ENCODE measurements at places on chromosomes 11 and 22.
A peak's percentile ranks its signal among the peaks of the same experiment; 100 is the strongest.

DNA sequence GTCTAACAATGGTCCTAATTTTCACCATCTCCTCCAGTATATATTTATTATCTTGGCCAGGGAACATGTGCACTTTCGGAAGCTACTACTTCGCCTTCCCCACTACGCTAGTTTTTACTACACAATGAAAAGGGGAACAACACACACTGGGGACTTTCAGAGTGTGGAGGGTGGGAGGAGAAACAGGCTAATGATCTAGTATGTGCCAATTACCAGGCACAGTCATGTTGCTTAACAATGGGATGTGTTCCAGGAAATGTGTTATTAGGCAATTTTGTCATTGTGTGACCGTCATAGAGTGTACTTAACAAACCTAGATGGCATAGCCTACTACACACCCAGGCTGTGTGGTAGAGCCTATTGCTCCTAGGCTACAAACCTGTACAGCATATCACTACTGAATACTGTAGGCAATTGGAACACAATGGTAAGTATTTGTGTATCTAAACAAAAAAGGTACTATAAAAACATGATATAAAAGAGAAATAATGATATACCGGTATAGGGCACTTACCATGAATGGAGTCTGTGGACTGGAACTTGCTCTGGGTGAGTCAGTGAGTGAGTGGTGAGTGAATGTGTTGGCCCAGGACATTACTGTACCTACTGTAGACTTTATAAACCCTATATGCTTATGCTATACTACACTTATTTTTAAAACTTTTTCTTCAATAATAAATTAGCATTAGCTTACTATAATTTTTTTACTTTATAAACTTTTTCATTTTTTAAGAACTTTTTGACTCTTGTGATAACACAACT, 20.1 kb upstream of the CUL5 start:
- no peaks in the 10 kb centered on the region for H3K27me3 ChIP-seq
- no peak overlapping the region for H3K27ac ChIP-seq
- DNase-seq, result peak; percentile 7
- no peak overlapping the region for H3K4me3 ChIP-seq
- no peaks in the 10 kb centered on the region for H3K36me3 ChIP-seq
- H3K4me1 ChIP-seq, result no peaks in the 10 kb centered on the region

GRCh38 chr11:77397631-77398030, 76.3 kb downstream of the PAK1 start:
- no peak overlapping the region for H3K4me3 ChIP-seq
- H3K36me3 ChIP-seq, result no peaks in the 10 kb centered on the region
- H3K27me3 ChIP-seq, result no peaks in the 10 kb centered on the region
- no peak for DNase-seq
- H3K4me1 ChIP-seq, result no peaks in the 10 kb centered on the region

GRCh38 chr11:123103326-123103980, 41.5 kb upstream of the HSPA8 start:
- peaks cover 13% of the 10 kb centered on the region for H3K4me1 ChIP-seq
- no peak overlapping the region for H3K4me3 ChIP-seq
- no peak overlapping the region for H3K27ac ChIP-seq
- DNase-seq, result peak; percentile 80

GRCh38 chr11:41449483-41450050, 9.9 kb downstream of the LRRC4C start:
- H3K4me3 ChIP-seq, result no peak overlapping the region
- H3K4me1 ChIP-seq, result no peaks in the 10 kb centered on the region
- no peak for DNase-seq
- H3K27ac ChIP-seq, result no peak overlapping the region
- H3K27me3 ChIP-seq, result no peaks in the 10 kb centered on the region
- no peaks in the 10 kb centered on the region for H3K36me3 ChIP-seq

DNA sequence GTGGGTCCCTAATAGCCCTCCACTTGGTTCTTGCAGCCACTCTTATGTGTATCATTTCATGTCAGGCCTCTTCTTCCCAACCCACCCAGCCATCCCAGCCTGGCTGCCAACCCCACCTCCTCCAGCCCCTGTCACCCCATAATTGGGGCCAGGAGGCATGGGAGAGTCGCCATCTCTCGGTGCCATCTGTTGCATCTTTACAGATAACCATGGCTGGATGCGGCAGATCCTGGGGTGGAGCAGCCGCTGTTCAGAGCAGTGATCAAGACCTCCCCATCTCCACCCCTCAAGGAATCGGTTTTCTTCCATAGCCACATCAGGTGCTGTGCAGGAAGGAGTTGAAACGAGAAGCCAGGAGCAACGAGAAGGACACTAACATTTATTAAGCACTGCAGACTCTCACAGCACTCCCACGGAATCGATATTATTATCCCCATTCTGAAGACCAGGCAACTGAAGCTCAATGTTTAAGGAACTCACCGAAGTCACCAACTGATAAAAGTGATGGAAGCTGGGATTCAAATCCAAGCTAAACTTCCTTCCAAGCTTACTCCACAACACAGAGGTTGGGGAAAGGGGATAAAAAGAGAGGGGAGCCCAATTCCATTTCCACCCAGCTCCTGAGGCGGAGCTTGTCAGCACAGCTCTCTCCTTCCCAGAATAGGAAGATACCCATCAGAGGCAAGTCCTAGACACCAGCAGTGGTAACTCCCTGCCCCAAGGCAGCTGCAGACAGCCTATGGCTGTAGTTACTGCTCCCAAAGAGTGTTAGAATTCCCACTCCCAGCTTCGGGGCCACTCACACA, 2.7 kb downstream of the SLC43A1 start:
- H3K4me3 ChIP-seq, result no peak overlapping the region
- no peaks in the 10 kb centered on the region for H3K36me3 ChIP-seq
- DNase-seq, result no peak
- H3K4me1 ChIP-seq, result peaks cover 21% of the 10 kb centered on the region

- no peak overlapping the region for H3K4me3 ChIP-seq
- no peak overlapping the region for H3K27ac ChIP-seq
- no peaks in the 10 kb centered on the region for H3K4me1 ChIP-seq
- H3K36me3 ChIP-seq, result no peaks in the 10 kb centered on the region
- DNase-seq, result no peak
Observed at GRCh38 chr11:28043930-28044709, 63.8 kb downstream of the KIF18A start.

GRCh38 chr22:32967386-32968101, 90.6 kb downstream of the SYN3 start:
- no peaks in the 10 kb centered on the region for H3K27me3 ChIP-seq
- no peak for DNase-seq
- no peak overlapping the region for H3K4me3 ChIP-seq
- no peaks in the 10 kb centered on the region for H3K4me1 ChIP-seq
- no peaks in the 10 kb centered on the region for H3K36me3 ChIP-seq
- H3K27ac ChIP-seq, result no peak overlapping the region

GRCh38 chr11:107750313-107750712, 38.5 kb upstream of the SLN start:
- no peak overlapping the region for H3K4me3 ChIP-seq
- no peak overlapping the region for H3K27ac ChIP-seq
- H3K36me3 ChIP-seq, result no peaks in the 10 kb centered on the region
- H3K27me3 ChIP-seq, result no peaks in the 10 kb centered on the region
- no peaks in the 10 kb centered on the region for H3K4me1 ChIP-seq
- no peak for DNase-seq

- H3K4me1 ChIP-seq, result no peaks in the 10 kb centered on the region
- H3K27me3 ChIP-seq, result no peaks in the 10 kb centered on the region
- no peaks in the 10 kb centered on the region for H3K36me3 ChIP-seq
- no peak overlapping the region for H3K27ac ChIP-seq
- no peak for DNase-seq
Observed at GRCh38 chr22:43277091-43277490, 66.1 kb downstream of the SCUBE1 start.

DNA sequence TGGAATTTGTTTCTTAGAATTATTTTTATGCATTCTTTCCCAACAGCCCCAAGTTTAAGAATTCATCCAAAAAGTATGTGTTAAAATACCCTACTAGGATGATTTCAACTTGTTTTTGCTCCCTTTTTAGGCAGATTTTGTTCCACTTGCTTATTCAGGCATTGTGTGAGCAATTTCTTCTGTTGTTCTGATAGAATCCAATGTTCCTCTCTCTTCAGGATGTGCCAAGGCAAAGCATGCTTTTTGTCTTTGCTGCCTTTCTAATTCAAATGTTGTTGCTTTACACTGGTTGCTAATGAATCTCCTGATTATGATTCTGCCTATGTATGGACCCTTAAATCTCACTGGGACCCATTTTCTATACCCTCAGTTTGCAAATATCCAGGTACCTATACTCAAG, 131.2 kb upstream of the ARHGAP42 start:
- no peak overlapping the region for H3K27ac ChIP-seq
- no peaks in the 10 kb centered on the region for H3K4me1 ChIP-seq
- no peak overlapping the region for H3K4me3 ChIP-seq
- DNase-seq, result no peak

GRCh38 chr11:95067841-95068219, 1.1 kb downstream of the SRSF8 start:
- peaks cover 5% of the 10 kb centered on the region for H3K4me1 ChIP-seq
- peak; percentile 28 for DNase-seq
- peak overlapping the region; percentile 82 for H3K4me3 ChIP-seq
- peak overlapping the region; percentile 92 for H3K27ac ChIP-seq

GRCh38 chr11:70068345-70068744, 9.8 kb upstream of the ANO1 start:
- H3K4me3 ChIP-seq, result no peak overlapping the region
- DNase-seq, result no peak
- peaks cover 36% of the 10 kb centered on the region for H3K27me3 ChIP-seq
- no peak overlapping the region for H3K27ac ChIP-seq
- H3K36me3 ChIP-seq, result no peaks in the 10 kb centered on the region
- H3K4me1 ChIP-seq, result no peaks in the 10 kb centered on the region

DNA sequence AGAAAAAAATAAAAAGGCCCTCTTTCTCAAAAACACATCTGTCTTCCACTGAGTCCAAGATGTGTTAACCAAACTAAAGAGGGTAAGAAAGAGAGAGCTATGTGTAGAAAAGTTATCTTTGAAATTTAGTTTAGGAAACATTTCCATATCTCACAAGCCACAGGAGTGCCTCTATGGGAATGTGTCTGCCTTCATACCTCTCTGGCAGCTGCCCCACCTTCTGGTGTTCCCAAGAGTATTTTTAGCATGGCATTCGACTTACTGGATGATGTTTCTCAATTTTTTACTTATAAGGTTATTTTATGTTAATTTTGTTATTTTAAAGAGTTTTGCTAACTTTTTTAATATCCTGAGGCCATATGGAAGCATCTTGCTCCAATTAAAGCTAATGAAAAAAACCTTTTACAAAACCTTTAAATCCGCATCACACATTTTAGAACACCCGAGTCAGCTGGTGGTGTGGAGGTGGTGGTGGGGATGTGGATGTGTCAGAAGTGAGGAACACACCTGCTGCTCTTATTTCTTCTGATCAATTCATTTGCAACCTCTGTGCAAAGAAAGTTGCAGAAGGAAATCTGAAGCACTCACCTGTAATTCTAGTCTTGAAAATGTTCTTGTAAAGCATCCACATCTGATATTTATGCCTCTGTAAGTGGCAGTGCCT, 112.2 kb downstream of the NCAM1 start:
- H3K4me1 ChIP-seq, result no peaks in the 10 kb centered on the region
- no peak for DNase-seq
- H3K27ac ChIP-seq, result no peak overlapping the region
- H3K36me3 ChIP-seq, result no peaks in the 10 kb centered on the region
- no peak overlapping the region for H3K4me3 ChIP-seq

- no peaks in the 10 kb centered on the region for H3K36me3 ChIP-seq
- H3K4me3 ChIP-seq, result no peak overlapping the region
- no peak for DNase-seq
- H3K27me3 ChIP-seq, result no peaks in the 10 kb centered on the region
- H3K4me1 ChIP-seq, result peaks cover 6% of the 10 kb centered on the region
Observed at GRCh38 chr11:90220391-90220790, 2.5 kb downstream of the CHORDC1 start.

DNA sequence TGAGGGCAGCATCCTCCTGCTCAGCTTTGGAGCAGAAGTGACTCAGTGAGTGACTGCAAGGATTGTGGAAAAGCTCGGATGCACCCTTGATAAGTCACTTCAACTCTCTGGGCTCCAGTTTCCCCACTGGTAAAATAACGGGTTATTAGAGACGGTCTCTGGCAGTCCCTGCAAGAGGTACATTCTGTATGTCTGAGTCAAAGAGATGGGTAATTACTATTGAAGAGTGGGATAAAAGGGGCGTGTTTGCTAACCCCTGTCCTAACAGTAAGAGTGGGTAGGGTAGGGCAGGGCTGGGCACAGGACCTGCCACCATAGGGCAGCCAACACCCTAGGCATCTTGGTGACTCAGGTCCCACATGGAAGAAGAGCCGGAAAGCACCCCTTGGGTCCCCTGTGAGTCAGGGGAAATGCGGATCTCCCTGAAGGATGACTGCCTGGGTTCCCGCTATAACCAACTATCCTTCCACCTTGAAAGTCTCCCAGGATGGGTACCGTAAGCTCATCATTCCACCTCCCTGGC, 7.3 kb upstream of the AHNAK start:
- no peak for DNase-seq
- no peak overlapping the region for H3K4me3 ChIP-seq
- H3K27ac ChIP-seq, result peak overlapping the region; percentile 0
- peaks cover 68% of the 10 kb centered on the region for H3K4me1 ChIP-seq
